ENCODE measurements at places on chromosomes 5 and 9.

GRCh38 chr5:149309354-149309753, 35.9 kb upstream of the GRPEL2 start:
- DNase-seq = no peak

DNA sequence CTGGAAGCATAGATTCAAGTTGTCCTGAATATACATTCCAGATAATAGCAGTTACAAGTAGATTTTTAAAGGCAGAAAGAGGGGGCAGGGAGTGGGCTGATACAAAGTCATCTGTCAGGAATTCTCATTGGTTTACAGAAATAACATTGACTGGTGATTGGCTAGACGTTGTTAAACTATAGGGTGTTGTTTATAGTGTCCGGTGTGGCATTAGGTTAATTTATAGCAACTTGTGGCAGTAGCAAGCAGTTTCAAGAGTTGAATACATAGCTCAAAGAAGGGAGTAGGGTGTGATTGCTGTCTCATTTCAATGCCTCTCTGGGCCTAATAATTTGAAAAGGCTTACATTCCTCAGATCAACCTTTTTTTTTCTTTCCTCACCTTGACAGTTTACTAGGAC, 10.7 kb upstream of the POC5 start:
- no peak for DNase-seq

DNA sequence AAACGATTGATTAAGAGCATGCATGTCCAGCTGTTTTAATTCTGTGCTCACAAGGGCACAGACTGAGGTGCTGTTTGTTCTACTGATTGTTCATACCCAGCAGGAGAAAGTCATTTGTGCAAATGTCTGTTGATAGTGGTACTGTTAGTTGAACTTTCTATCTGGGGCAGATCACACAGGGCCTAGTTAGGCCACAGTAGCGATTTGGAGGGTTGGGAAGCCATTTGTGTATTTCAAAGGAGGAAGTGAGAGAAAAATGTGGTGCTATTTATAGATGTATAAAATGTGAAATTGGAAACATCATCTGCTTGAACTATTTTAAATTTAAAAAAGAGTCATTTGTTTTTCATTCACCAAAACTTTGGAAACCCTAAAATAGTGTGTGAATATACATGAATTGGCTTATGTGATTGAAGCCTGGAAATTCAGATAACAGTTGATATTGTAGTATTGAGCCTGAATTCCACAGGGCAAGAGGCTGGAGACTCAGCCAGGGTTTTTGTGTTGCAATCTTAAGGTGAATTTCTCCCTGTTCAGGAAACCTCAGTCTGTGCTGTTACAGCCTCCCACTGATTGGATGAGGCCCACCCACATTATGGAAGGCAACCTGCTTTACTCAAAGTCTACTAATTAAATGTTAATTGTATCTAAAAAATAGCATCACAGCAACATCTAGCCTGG, 162.0 kb upstream of the CDKN2B start:
- DNase-seq = no peak

- DNase-seq = no peak
These were observed 47.8 kb downstream of the PTTG1 start for GRCh38 chr5:160469156-160470144.

DNA sequence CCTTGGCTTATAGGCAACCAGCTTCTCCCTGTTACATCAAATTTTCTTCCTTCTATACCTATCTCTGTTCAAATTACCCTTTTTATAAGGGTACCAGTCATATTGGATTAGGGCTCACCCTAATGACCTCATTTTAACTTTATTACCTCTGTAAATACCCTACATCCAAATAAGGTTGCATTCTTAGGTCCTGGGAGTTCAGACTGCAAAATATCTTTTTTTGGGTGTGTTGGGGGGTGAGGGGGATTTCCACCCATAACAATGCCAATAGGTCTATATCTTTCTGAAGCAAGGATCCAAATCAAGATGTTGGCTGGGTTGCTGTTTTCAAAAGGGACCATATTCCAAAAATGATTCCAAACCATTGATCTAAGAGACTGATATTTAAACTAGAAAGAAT, 141.7 kb downstream of the XRCC4 start:
- DNase-seq = no peak

DNA sequence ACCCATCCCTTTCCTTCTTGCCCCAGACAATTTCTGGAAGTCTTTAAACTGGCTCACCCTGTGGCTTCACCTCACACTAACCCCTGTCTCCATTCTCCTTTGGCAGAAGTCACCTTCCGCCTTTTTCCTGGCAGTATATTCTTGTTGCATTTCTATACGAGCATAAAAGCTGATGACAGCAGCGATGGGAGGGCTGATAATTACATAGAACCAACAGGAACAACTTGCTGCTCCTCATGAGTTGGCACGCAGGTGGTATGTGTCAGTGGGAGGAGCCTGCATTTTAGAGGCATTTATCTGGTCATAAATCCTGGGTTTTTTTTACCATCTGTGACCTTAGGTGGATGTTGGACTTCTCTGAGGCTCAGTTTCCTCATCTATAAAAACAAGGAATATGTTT, 61.4 kb upstream of the CKMT2 start:
- DNase-seq = no peak

- DNase-seq = no peak
These were observed 87.1 kb upstream of the FBXW11 start for GRCh38 chr5:172093559-172093958.

GRCh38 chr5:62315376-62316175, 9.6 kb downstream of the KIF2A start:
- no peak for DNase-seq

GRCh38 chr9:127578952-127579853, 32.9 kb upstream of the STXBP1 start:
- peak; percentile 73 for DNase-seq

GRCh38 chr9:105901514-105902109, 207.3 kb downstream of the TMEM38B start:
- no peak for DNase-seq

GRCh38 chr5:110085826-110086225, 396.1 kb downstream of the MAN2A1 start:
- no peak for DNase-seq

GRCh38 chr9:71326360-71326759, 204.9 kb upstream of the TRPM3 start:
- no peak for DNase-seq

GRCh38 chr5:128736553-128736952, 198.5 kb upstream of the FBN2 start:
- no peak for DNase-seq

DNA sequence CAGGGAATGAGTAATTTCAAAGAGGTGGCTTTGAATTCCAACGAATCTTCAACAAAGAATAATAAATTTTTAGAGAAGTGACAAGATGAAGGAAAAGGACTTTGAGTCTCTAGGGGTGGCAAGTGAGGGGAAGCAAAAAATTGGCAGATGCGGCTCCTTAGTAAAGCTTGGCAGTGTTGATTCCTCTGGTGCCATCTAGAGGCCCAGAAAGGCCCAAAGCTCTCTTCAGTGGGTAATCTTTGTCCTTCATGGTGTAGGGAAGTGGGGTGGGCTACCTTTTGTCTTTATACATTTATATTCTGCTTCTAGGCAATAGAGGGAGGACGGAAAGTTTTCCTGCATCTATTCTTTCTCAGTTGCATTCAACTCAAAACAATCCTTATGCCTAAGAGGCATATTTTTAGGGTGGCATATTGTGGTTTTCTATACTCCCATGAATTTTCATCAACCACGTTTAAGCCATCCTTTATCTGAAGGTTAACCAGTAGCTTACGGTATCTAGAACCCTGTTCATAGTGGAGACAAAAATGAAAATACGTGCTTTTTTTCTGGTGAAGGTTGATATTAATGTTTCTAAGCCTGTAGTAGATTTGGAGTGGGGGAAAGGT, 17.5 kb upstream of the ROPN1L start:
- no peak for DNase-seq

GRCh38 chr9:18723366-18723765, 249.4 kb downstream of the ADAMTSL1 start:
- DNase-seq = no peak

DNA sequence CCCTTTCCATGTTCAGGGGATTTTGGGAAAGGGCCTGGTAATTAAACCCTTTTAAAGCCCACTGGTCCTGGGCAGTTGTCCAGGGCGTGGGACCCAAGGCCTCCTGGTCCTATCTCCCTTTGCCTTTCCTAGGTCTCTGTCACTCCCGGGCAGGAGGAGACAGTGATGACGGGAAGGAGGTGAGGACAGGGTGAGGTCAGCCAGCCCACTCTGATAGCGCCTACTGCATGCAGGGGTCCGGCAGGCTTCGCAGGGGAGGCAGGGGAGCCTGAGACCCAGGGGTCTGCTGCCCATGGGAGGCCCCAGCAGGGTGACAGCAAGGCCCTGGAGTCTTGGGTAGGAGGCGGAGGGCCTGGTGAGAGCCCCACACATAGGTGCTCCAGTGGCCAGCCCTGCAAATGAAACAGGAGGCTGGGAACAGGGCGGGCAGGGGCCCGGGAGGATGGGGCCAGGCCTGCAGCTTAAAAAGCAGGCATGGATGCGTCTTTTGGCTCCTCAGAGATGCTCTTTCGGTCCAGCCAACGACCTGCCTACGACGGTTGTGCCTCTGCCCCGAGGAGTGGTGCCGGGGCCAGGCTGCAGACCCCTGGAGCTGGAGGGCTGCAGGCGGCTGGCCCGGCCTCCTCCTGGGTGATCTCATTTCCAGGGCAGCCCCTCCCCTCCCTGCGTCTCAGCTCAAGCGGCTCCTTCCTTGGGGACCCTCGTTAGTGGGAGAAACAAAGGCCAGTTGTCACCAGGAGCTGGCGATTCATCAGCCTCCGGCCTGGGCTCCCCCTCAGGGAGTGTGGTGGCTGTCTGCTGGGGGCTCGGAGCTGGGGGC, 6.7 kb upstream of the RXRA start:
- DNase-seq = no peak

GRCh38 chr9:21558615-21559401, 76.7 kb upstream of the IFNE start:
- DNase-seq = no peak

GRCh38 chr9:70481471-70481870, 67.0 kb upstream of the KLF9 start:
- DNase-seq = no peak

- DNase-seq = no peak
These were observed 22.1 kb downstream of the LRRC19 start for GRCh38 chr9:26983340-26983739.

- DNase-seq = no peak
These were observed 18.6 kb downstream of the PSD2 start for GRCh38 chr5:139814191-139814601.

GRCh38 chr5:181194489-181195248, 10.3 kb downstream of the TRIM7 start:
- DNase-seq = no peak

DNA sequence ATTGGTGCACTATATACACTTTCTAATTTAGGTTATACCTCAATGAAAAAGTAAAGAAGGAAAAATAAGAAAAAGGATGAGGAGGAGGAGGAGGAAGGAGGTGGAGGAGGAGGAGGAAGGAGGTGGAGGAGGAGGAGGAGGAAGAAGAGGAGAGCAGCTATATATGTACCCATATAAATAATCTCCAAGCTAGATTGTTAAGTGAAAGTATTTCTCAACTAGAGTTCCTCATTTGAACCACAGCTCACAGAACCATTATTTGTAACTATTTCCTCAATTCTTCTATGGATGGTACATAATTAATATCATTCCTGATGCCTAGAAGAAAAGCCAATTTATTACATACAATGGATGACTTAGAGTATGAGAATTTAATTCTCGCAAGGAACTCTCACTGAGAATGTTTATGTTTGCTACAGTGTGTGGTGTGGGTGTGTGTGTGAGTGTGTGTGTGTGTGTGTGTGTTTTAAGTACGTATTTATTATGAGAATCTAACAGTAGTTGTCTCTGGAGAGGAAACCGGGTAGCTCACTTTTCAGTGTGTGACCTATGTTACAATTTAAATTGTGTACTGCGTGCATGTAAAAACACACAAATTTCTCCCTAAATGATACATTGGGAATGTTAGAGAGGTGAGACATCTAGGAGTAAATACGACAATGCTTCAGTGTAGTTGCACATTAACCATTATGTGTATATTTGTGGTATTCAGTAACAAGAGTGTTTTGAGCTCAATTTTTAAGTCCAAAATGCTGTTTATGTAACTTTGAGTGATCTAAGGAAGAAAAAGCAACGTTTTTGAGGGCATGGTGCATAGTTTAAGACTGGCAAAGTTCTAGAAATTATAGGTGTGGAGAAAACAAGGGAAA, 20.2 kb upstream of the NREP start:
- DNase-seq = peak; percentile 39

GRCh38 chr5:116273448-116274242, 188.8 kb downstream of the COMMD10 start:
- DNase-seq = no peak

GRCh38 chr5:154206311-154206710, 15.8 kb downstream of the GALNT10 start:
- no peak for DNase-seq

DNA sequence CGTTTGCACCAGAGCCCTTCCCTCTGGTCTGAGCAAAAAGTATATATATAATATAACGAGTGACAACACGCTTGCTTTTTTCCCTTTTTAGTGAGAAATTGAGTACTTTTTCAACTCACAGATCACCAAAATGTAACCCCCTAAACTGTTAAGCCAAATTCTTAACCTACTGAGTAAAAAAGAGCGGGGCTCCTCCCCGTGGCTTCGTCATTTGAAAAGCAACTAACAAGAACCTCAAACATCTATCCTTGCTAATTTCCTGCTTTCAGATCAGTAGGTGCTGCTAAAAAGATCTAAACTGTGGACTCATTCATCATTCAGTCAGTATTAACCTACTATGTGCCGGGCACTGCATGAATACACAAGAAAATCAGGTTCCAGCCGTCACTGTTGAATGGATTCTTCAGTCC, 1.0 kb upstream of the PTBP3 start:
- no peak for DNase-seq

- no peak for DNase-seq
These were observed 97.0 kb downstream of the HINT1 start for GRCh38 chr5:131068076-131068475.

DNA sequence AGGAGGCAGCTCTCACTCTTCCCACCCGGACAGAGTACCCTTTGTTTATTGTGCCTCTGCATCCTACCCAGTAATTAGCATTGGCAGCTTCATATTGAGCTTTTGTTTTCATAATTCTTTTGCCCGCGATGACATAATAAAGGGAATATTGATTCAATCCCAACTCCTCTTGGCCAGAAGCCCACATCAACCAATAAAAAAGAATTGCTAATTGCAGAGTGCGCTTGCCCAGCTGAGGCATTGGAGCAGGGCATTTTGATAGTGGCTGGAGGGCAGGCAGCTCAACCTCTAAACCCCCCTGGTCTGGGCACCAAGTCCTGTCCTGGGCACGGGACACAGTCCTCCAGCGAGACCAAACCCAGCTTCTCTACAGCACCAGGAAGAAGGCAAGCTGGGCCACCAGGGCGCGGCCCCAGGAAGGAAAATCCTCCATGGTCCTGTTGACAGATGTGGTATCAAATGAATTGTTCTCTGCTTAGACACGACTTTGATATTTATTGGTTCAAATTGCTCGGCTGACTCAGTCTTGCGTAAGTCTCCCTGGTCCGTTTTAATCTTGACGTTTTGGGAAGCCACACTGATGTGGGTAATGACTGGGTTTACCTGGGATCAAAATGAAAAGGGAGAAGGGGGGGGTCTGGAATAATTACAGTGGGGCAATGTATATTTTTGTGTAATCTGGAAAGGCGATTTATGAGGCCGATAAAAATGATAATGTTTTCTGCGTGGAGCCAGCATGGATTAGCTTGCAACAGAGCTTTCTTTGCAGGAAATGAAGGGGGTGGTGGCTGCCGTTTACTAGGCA, 220.7 kb upstream of the MSX2 start:
- peak; percentile 67 for DNase-seq

Data from fibroblast of skin of left quadriceps (primary cell).